ENCODE measurements at places on chromosomes 1 and 21.

DNA sequence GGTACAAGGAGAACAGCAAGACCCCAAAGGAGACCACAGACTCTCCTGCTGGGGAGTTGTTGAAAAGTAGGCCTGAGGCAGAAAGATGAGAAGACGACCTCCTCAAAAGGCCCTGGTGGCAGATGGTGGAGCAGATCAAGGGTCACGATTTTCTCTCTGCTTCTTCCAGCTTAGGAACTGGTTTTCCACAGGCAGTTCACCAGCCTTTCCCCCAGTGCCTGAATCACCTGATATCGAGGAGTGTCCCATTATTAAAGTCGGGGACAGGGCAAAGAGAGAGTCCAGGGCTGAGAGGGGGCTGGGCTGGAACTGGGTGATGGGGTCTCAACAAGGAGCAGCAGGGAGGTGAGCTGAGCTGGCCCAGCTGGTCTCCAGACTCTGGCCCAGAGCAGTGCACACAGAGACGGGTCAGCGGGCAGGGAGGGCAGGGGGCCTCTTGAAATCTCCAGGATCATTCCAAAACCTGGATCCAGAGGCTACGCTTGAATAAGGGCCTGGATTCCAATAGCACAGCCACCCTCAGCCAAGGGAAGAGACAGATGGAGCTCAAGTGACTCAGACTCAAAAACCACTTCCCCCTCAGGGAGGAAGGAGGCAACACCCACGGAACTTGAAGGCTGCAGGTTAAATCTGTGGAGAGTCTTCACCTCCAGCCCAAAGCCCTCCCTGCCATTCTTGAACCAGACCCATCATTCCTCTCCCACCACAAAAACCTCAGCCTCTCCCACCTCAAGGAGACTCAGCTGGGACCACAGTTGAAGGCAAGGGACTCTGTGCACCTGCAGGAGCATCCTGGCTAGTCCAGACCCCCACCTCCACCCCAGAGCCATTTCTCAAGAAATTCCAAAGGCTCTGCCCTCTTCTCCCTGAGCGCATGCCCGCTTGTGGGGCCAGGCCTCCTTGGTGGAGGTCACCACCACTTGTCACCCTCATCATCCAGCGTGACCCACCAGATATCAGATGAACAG is at the start of gene S100A5:
S100A5 (minus strand) TSS at position 541 of the 968 bp plus-strand sequence. CDS start 743 bp downstream, outside the sequence.
- no peak for DNase-seq

DNA sequence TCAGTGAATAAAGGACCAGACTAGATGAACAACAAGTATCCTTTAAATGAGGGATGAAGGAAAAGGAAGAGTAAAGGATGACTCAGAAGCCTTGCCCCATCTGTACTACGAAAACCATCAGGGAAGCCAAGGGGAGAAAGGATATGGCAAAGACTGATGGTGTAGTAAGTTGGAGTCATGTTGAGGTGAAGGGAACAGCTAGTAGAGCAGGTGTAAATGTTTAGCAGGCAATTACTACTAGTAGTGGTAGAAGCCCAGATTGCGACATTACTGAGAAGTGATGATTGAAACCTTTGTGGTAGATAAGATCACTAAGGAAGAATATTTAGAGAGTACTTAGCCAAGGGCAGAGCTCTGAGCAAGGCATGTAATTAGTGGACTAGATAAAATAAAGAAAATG is 84.0 kb downstream of the PHTF1 start:
- no peak for DNase-seq

DNA sequence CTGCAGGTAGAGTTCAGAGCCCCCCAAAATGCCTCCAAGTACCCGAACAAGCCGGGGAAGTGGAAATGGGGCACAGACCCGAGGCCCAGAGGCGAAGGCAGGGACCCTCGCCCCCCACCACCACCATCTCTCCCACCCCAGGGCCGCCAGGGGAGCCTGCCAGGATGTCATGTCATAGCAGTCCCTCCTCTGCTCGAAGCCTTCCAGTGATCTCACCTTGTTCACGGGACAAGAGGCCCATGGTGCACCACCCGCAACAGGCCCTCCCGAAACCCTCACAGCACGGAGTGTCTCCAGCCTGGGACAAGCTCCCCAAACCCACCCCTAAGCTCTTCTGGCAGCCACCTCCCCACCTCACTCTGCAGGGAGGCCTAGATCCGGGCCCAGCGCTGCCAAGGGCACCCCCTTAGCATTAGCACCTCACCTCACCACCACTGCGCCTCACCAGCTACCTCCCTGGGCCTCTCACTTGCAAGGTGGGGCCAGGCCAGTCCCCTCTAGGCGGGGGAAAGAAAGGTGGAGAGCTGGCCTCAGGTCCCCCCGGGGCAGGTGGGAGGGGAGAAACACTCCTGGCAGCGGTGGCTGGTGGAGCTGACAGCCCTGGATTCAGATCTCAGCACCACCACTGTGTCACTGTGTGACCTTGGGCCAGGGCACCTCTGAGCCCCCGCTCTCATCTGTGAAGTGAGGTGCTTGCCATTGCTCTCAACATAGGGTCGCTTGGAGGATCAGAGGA is 13.3 kb downstream of the CHD5 start:
- no peak for DNase-seq

- no peak for DNase-seq
These were observed 402.9 kb downstream of the PTPRU start for GRCh38 chr1:29639156-29639736.

- DNase-seq = no peak
These were observed 22.1 kb upstream of the POU2F1 start for GRCh38 chr1:167198518-167199133.

DNA sequence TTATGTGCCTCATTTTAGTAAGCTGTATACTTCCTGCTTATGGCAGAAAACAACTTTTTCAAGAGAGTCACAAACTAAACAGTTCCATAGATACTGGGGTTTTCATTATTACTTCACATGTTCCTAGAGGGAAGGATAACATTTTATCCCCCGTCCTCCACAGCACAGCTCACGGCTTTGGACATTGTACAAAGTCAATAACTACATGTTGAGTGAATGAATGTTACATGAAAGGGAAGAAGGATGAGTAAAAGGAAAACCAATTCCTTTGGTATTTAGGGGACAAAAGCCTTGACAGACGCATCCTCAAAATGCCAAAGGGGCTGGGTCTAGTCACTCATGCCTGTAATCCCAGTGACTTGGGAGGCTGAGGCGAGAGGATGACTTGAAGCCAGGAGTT is 14.8 kb downstream of the PI4KB start:
- DNase-seq = no peak

DNA sequence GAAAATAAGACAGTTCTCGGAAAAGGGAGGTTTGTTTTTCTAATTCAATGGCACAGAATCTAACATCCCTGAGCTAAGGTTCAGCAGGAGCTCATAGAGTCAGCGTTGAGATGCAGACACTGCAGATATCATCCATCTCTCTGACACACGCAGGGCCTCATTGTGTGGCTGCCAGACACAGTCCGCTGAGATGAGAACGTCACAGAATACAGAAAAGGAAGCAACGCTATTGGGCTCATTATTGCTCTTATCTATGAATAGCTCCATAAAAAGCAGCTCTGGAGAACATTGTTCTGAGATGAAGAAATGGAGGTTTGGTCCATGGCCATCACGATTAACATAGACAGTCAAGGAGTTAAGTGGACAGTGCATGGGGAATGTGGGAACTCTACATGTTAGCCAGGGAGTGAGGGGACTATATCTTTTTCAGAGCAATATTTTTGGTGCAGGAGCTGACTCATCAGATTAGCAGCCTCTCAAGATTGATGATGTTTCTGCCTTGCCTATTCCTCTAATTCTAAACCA is 771.6 kb upstream of the CXADR start:
- no peak for DNase-seq

DNA sequence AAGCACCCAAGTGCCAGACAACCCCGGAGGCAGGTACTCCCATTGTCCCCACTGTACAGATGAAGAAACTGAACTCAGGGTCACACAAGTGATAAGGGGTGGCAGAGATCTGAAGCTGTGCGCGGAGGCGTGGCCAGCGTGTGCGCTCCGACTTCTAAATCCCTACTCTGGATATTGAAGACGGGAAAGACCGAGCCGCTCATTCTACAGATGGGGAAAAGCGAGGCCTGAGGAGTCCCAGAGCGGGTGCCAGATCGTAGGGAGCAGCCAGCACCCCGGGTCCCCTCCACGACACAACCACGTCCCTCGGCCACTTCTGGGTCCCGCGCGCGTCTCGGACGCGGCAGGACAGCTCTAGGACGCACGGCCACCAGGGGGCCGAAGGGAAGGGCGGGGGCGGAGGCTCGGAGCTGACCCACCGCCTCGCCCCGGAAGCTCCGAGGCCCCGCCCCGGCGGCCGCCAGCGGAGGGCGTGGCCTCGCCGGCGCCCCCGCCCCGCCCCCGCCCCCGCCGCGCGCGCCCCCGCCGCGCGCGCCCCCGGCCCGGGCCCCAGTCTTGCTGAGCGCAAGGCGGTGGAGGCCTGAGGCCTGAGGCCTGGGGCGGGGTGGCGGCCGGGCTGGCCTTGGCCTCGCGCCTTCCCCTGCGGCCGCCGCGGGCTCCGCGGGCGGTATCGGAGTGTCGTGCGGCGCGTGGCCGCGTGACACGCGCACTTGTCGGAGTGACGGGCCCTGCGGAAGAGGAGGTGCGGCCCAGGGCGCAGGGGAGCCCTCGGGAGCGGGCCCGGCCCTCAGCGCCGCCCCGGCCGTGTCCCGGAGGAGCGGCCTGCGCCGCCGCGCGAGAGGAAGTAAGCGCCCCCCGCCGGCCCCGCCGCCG is at the start of gene H6PD:
H6PD (plus strand) TSS at position 552 of the 873 bp plus-strand sequence. CDS start 10,161 bp downstream, outside the sequence.
- DNase-seq = no peak

DNA sequence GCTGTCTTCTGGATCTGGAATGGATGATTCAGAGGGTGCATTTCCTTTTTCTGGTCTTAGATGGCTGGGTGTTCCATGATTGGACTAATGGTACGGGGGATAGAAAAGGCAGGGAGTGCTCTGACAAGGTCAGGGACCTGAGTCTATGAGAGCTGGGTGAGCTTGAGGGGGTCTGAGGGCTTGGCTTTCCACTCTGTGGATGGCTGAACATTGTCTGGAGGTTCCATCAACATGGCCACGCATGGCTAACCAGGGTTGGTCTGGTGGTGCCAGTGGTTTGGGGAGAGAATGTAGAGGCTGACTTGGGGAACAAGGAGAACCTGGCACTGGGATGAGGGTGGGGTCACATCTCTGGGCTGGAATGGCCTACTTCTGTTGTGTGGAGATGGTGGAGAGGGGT is 41.5 kb upstream of the TSPAN2 start:
- no peak for DNase-seq

DNA sequence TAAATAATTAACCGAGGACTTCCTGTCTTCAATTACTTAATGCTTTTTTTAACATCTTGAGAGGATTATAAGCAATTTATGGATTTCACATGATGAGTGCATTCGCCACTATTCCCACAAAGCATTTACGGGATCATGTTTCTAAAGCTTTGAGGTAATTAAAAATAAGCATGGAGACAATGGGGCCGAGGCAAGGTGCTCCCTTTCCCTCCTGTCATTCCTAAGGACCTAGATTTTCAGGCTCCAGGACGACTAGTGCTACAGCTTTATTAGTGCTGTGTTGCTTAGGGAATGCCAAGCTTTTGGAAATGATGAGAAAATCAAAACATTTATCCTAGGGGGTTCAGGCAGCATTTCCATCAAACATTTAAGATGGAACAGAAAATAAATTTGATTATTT is 209.2 kb downstream of the KCTD3 start:
- no peak for DNase-seq

DNA sequence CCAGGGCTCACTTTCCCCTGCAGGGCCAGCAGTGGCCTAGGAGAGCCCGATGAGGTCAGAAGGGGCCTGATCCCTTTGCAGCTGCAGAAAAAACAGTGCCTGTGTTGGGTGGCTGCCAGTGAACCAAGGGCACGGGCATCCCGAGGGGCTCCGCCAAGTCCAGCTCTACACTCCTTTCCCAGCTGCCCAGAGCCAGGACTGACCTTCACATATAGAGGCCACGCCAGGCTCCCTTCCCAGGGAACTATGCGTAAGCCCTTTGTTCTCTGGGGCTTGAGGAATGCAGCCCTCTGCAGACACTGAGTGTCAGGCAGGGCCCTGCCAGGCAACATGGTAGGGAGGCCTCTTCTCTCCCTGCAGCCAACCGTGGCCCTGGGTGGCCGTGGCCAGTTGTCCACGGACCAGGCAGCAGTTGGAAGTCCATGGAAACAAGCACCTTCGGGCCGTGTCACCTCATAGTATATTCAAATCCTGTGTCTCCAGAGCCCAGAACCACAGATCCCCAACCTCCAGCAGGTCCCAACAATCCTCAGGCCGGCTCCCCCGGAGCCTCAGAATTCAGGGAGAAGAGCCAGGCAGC is 194.0 kb downstream of the NPHP4 start:
- no peak for DNase-seq

DNA sequence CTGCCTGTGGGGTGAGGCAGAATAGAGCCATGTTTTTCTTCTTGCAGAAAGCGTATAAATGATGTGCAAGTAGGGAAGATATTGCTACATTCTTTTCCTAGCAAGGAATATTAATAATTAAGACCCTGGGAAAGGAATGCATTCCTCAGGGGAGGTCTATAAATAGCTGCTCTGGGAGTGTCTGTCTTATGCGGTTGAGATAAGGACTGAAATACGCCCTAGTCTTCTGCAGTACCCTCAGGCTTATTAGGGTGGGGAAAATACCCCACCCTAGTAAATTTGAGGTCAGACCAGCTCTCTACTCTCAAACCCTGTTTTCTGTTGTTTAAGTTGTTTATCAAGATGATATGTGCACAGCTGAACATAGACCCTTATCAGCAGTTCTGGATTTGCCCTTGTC is 155.9 kb upstream of the HMCN1 start:
- DNase-seq = no peak

DNA sequence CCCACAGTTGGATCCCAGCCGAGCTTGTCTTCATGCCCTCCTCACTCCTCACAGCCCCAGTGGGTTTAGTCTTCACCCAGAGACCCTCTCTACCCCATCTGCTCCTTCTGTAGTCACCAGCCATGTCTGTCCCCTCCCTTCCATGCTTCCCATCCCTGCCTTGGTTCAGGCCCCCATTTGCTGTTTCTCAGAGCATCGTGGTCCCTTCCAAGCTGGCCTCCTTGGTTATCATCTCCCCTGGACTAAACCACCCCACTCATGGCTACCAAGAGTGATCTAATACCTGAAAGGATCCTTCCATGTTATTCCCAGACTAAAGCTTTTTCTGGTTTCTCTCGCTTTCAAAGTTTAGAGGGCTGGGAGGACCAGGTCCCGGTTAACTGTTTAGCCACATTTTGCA is 8.3 kb downstream of the CNIH3 start:
- DNase-seq = no peak
